ENCODE measurements at places on chromosomes 12 and 14. TPM values are rescaled to one million over a fixed set of nuclear protein-coding genes. Genes with fewer than 3 reads are reported as not detected.

Gene TAS2R9
- not detected for total RNA-seq

Gene CLEC4D
- total RNA-seq: not detected

Gene TDRD9
- total RNA-seq: 1.1 TPM

Gene ITGA7
- 24.8 TPM for total RNA-seq

Gene CLECL1
- not detected for total RNA-seq

DNA sequence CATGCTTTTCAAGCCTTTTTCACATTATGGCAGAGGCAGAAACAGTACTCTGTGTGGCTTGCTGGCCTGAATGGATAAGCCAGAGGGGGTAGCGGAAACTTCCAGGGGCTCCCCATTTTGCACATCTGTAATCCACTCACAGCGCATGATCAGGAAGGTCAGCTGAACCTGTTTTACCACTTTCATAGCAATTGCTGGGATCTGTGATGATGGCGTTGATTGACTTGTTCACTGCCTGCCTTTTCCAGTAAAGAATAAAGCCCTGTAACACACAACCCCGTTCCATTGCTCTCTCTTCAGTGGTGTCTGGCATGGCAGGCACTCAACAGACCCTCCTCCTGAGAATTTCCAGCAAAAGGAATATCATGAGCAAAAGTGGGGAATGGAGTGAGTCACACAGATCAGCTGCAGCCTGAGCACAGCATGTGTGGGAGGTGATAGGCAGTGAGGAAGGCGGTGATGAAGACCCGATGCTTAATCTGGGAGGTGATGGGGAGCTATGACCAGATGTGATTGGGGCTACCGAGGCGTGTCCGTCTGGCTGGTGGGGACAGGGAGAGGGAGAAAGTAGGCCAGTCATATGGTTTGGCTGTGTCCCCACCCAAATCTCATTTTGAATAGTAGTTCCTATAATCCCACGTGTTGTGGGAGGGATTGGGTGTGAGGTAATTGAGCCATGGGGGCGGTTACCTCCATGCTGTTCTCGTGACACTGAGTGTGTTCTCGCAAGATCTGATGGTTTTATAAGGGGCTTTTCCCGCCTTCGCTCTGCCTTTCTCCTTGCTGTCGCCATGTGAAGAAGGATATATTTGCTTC, 44.7 kb upstream of the CHST11 start:
- H3K4me3 ChIP-seq: no peak overlapping the region
- peaks cover 23% of the 10 kb centered on the region for H3K4me1 ChIP-seq
- no peak overlapping the region for H3K27ac ChIP-seq
- peaks cover 3% of the 10 kb centered on the region for H3K27me3 ChIP-seq
- DNase-seq: peak; percentile 87
- H3K36me3 ChIP-seq: no peaks in the 10 kb centered on the region

GRCh38 chr14:81406863-81407262, 6.7 kb upstream of the STON2 start:
- no peak overlapping the region for H3K4me3 ChIP-seq
- no peak for DNase-seq
- H3K36me3 ChIP-seq: no peaks in the 10 kb centered on the region
- H3K27ac ChIP-seq: no peak overlapping the region
- peaks cover 10% of the 10 kb centered on the region for H3K4me1 ChIP-seq
- peaks cover 24% of the 10 kb centered on the region for H3K27me3 ChIP-seq

DNA sequence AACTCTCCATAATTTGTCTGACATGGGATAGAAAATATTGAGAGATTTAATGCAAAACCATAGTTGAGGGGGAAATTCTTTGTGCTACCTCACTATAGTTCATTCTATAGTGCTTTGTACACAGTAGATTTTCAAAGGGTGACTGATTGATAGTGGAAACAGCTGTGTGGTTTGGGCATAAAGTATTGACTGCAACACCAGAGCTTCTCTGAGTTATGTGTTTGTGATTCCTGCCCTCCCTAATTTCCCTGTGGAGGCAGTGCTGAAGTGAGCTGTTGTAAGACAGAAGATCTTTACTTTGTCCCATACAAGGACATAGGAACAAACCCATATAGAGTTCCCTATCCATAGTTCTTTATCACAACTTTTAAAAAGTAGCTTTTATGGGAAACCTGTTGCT, 47.1 kb downstream of the PTPRQ start:
- H3K4me1 ChIP-seq: peaks cover 8% of the 10 kb centered on the region
- no peaks in the 10 kb centered on the region for H3K36me3 ChIP-seq
- no peak overlapping the region for H3K27ac ChIP-seq
- no peaks in the 10 kb centered on the region for H3K27me3 ChIP-seq
- H3K4me3 ChIP-seq: no peak overlapping the region
- DNase-seq: no peak

DNA sequence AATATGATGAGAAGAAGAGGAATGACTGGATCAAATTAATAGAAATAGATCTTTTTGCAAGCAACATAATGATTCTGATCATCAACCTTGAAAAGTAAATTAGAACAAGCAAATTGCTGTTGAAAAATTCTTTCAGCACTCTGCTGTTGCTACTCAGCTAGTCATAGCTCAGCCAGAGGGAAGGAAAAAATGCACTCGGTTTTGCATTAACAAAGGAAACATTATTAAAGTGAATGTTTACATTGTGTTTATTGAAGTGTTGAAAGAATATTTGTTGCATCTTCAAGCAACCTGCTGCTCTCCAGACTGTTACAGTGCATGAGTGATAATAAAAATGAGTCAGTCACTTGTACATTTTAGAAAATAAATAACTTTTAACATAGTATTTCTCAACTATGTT, 26.5 kb downstream of the AP5M1 start:
- no peak for DNase-seq
- no peaks in the 10 kb centered on the region for H3K27me3 ChIP-seq
- no peaks in the 10 kb centered on the region for H3K36me3 ChIP-seq
- no peaks in the 10 kb centered on the region for H3K4me1 ChIP-seq
- no peak overlapping the region for H3K4me3 ChIP-seq

DNA sequence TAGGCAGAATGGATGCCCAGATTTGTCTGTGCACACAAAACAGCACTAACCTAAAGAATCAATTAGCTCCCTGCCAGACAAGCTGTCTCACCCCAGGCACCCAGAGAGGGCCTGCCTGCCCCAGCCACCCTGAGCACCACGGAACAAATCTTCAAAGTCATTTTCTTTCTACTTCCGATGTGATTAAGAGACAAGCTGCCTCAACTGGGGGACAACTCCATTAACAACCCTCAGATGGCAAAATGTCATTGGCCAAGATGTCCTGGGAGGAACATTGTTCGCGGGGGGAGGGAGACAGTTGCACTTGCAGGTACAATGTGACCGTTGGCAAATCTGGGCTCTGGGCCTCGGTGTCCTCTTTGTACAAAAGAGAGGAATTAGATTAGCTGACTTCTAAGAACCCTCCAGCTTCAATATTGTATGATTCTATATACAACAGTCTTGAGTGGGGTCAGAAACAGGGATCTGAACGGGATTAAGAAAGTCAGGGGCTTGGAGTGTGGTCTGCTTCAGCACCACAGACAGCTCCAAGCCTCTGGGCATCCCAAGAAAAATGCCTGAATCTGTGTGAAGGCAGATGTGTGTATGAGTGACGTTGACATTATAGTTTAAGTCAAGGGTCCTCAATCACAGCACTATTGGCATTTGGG, 42.8 kb upstream of the CMKLR1 start:
- peak; percentile 19 for DNase-seq
- H3K36me3 ChIP-seq: no peaks in the 10 kb centered on the region
- H3K27ac ChIP-seq: no peak overlapping the region
- peaks cover 4% of the 10 kb centered on the region for H3K27me3 ChIP-seq

Data from osteoblast (primary cell).